Stimulated activated memory B cell treated with anti-CD40 and anti-IgM and Interleukin-4, amounts not matched to agents 10 μg/mL and 1 μg/mL and 100 μg/mL, for 72 hours (primary cell): ENCODE measurements at places on chromosomes 3 and 15.

DNA sequence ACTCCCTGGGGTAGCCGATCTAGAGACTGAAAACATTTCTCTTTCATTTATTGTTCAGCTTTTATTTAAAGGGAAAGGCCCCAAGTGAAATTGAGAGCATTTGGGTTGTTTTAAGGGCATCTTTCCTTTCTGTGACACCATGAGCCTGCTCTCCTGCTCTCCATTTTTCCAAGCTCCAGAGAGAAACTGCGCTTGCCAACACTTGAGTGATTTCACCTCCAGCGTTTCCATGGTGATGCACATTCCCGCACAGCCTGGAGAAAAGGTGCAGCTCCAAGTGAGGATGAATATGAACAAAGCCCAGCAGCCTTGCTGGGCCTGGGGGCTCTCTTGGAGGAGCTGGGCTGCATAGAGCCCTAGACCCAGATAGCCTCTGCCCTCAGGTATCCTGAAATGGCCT lies 159.2 kb upstream of the PPP2R3A start:
- ATAC-seq: no peak

GRCh38 chr3:17553080-17553479 lies 189.4 kb downstream of the TBC1D5 start:
- ATAC-seq: no peak

GRCh38 chr3:153397794-153398193 lies 235.8 kb downstream of the RAP2B start:
- no peak for ATAC-seq

GRCh38 chr15:48564690-48565089 lies 80.8 kb downstream of the FBN1 start:
- ATAC-seq: no peak

GRCh38 chr15:92117261-92117731 lies 263.8 kb downstream of the SLCO3A1 start:
- ATAC-seq: no peak

- no peak for ATAC-seq
Measured at GRCh38 chr15:81410318-81410753, 36.3 kb upstream of the TMC3 start.

- ATAC-seq: no peak
Measured at GRCh38 chr15:56982987-56983386, 64.5 kb downstream of the TCF12 start.

DNA sequence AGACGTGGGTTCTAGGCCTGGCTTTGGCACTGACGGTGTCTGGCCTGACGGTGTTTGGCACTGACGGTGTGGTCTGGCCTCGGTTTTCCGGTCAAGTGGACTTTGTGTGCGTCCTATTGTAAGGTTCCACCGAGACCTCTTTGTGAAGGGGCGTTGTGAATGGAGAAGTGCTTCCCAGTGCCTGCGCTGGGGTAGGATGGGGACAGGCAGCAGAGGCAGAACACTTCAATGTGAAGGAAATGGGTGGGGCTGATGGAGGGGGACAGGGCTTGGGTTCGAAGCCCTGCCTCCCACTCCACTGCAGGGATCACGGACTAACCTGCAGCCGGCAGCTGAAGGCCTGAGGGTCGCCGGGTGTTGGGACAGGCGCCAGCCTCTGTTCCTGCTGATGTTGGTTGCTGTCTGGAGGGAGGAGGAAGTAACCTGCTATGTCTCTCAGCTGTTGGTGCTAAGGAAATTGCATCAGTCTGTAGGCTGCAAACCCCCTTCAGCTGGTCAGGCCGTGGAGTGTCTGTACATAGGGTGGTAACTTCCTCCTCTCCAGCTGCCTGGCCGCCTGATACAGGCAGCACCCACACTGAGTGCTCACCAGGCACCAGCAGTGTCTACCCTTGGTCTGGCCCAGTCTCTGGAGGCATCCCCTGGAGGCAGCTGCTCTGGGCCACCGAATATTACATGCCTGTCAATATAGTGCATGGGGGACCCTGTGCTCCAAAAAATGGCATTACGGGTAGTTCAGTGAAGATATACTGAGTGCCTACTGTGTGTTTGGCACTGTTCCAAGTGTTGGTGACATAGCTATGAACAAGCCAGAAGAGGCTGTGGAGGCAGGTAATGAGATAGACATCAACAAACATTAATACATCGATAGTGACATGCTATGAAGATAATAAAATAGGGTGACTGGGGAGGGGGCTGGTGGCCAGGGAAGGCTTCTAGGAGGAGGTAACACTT lies 1.1 kb downstream of the TM6SF1 start:
- peak; percentile 78 for ATAC-seq

DNA sequence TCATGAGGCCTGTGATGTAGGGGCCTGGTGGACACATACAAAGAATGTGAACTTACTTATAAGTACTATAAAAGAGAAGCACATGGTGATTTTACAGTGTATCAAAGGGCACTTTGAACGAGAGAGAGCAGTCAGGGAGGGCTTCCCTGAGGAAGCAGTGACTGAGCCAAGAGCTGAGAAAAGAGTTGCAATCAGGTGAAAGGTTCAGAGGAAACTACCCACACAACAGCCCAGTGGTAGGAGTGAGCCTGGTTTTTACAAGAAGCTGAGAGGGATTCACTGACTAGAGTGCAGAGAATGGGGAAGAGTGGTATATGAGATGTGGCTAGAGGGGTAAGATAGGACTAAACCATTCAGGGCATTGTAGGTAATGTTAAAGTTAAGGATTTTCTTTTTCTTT lies 57.1 kb downstream of the CALML4 start:
- ATAC-seq: no peak

DNA sequence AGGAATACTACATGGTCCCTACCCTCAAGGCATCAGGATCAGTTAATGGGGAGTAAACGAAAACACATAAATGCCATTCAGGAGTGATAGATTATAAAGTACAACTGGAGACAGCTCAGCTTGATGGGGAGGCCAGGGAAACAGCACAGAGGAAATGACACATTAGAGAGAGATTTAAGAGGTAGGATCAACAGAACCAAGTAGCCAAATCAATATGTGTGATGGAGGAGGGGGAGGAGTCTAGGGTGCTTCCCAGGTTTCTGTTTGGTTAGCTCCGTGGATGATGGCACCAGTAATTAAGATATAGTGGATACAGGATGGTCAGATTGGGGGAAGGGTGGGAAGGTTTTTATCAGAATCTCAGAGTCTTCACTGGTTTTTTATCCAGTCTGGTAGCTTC lies 229.5 kb upstream of the ROPN1 start:
- no peak for ATAC-seq

DNA sequence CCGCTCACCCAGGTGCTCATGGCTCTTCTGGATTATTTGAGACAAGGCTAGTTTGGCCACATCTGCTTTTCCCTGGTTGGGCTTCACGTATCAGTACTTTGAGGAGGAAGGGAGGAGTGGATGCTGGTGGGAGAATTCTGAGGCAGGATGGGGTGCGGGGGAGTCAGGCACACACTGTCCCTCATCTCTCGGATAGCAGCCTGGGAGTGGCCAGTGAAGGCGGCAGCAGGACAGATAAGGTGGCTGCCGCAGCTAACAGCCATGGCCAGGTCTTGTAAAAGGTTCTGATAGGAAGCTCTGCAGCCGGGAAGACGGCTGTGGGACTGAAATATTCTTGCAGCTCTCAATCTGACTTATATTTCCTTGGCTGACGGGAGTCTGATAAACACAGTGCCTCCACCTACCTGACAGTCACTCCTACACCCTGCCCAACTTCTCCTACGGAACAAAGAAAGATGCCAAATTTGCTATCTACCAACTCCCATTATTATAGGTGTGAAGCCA lies 87.3 kb downstream of the MESD start:
- ATAC-seq: no peak

- ATAC-seq: no peak
Measured at GRCh38 chr3:37956723-37957538, 33.7 kb upstream of the VILL start.

DNA sequence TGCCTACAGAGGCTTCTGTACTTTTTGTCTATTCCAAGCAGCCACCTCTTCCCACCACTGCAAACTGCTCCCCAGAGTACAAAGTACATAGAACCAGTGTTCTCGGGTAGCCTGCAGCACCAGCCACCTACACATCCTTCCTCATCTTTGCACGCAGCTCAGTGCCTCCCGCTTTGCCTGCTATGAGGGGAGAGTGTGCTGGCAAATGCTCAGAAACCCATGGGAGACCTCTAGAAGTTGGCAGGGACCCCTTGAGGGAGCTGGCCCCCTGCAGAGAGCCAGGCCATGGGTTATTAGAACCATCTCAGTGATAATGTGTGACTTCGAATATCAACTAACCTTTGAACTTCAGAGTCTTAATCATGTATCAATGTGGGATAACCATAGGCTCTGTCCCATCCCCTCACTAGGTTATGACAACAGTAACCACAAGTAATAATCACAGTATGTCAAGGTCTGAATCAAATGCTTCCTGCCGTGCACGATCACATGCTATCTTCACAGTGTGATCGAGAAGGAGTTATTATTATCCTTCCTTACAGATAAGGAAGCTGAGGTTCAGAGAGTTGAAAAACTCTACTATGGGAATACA lies 22.8 kb upstream of the SMAD3 start:
- peak; percentile 77 for ATAC-seq

GRCh38 chr3:98180319-98180890 lies 13.9 kb downstream of the OR5H15 start:
- ATAC-seq: no peak
